ENCODE measurements at places on chromosomes 11 and 22. TPM values are rescaled to one million over a fixed set of nuclear protein-coding genes. Genes with fewer than 3 reads are reported as not detected.

Gene VWA5A
- total RNA-seq, result 0.23 TPM

Gene OR5A2
- not detected for total RNA-seq

Gene KREMEN1
- 1.9 TPM for total RNA-seq

Gene KDM4E
- total RNA-seq, result not detected

Gene CTSF
- 36.7 TPM for total RNA-seq

Gene MMP7
- total RNA-seq, result 22.7 TPM

Gene SLN
- 0.82 TPM for total RNA-seq

Gene EHF
- 0.20 TPM for total RNA-seq

Gene STIM1
- 23.2 TPM for total RNA-seq

Gene EWSR1
- 229 TPM for total RNA-seq

Gene CST6
- total RNA-seq, result not detected
